ENCODE measurements at places on chromosomes 4 and X. TPM values are rescaled to one million over a fixed set of nuclear protein-coding genes. Genes with fewer than 3 reads are reported as not detected.
A peak's percentile ranks its signal among the peaks of the same experiment; 100 is the strongest.

DNA sequence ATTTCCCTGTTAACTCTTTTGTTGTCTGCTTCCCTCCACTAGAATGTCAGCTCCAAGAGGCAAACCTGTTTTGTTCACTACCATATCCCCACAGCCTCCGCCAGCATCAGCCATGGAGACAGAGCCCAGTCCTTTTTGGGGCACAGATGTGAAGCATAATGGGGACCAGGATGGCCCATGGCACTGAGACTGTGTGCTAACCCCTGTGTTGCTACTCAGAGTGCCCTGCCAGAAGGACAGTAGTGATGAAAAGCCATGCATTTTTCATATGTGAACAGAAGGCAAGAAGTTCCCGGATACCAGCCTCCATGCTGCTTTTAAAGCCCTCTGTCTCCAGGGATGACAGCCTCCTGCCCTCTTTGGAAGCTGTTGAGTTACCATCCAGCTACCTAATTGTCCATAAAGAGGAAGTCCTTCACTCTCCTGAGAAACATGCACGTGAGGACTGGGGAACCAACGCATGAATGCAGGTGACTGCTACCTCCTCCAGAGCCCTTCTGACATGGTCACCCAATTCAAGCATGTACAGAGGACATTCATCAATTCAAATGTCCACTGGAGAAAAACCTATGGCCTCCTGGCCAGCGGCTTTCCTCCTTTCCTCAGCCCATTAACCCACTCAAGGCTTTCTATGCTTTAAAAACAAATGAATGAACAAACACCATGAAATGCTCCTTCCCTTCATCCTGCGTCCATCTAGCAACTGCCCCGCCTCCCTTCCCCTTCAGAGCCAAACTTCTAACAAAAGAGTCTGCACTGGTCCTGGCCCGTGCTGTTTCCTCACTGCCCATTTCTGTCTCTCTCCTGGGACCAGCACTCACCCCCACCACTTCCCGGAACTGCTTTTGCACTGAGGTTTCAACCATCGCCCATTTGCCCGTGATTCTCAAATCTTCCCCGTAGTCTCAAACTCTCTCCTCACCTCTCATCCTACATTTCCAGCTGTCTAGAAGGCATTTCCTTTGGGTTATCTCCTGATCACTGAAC lies 18.0 kb downstream of the PNMA6F start:
- no peak for DNase-seq

DNA sequence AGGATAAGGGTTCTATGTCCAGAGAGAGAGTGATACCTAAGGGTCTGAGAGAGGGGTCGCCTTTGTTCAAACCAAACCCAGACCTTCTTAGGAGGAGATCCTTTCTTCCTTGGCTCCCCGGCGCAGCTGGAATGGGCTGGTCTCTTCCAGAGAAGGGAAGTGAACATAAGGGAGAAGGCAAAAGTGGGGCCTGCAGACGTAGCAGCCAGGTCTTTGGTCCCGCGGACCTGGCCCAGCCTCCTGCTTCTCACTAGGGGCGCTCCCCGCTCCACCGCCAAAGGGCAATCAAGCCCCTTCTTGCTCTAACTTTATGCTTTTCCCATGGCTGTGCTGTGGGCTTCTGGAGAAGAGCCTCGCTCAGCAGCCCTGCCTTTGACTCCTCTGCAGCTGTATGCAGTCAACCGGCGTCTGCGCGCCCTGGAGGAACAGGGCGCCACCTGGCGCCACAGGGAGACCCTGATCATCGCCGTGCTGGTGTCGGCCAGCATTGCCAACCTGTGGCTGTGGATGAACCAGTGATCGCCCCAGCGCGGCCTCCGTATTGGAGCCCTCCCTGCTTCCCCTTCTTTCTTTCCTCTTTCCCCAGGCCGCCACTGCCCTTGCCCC lies 6.5 kb downstream of the FATE1 start:
- DNase-seq = peak; percentile 34

- DNase-seq = no peak
These were observed 339.3 kb downstream of the NKX6-1 start for GRCh38 chr4:84159762-84160161.

- DNase-seq = no peak
These were observed 178.9 kb downstream of the MGST2 start for GRCh38 chr4:139844459-139845036.

USP17L27 gene
- not detected for total RNA-seq

DNA sequence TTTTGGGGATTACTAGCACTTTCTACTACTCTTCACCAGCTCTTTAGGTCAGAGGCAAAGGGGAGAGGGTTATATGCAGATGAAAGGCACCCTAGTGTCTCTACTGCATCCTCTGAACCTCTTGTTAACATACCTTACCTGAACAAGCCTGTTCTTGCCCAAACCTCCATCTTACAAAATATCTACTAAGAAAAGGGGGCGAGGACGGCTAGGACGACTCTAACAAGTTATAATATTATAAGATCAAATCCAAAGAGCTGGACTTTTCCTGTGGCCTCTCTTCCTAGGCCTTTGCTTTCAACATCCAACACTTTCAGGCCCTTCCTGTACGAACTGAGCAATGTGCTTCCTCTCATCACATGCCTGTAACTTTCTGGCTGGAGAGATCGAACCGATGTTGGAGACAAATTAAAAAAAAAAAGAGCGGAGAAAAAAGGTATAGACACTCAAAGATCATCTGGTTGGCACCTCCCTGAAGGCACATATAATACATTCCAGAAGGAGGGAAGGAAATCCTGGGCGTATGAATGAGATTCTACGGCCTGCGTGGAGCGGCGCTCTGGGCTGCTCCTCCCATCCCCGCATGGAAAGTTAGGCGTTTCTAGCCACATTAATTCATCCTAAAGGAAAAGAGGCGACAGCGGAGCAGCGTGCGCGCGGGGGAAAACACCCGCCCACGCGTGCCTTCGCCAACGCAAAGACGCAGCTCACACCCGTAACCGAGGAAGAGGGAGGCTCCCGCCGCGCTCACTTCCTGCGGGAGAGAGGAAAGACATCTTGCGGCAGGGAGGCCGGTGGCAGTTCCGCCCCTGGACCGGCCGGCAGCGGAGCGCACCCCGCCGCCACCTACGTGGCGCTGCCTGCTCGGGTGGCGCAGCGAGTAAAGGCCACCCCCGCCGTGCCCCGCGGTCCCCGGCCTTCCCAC lies 808 bp downstream of the PRDM5 start:
- peak; percentile 83 for DNase-seq

IQSEC2 gene
- 37.0 TPM for total RNA-seq
